Upper lobe of left lung (tissue), 6 donors: ENCODE measurements at places on chromosomes 7 and 10. TPM values are rescaled to one million over a fixed set of nuclear protein-coding genes. Genes with fewer than 3 reads are reported as not detected.
A peak's percentile ranks its signal among the peaks of the same experiment; 100 is the strongest.

DNA sequence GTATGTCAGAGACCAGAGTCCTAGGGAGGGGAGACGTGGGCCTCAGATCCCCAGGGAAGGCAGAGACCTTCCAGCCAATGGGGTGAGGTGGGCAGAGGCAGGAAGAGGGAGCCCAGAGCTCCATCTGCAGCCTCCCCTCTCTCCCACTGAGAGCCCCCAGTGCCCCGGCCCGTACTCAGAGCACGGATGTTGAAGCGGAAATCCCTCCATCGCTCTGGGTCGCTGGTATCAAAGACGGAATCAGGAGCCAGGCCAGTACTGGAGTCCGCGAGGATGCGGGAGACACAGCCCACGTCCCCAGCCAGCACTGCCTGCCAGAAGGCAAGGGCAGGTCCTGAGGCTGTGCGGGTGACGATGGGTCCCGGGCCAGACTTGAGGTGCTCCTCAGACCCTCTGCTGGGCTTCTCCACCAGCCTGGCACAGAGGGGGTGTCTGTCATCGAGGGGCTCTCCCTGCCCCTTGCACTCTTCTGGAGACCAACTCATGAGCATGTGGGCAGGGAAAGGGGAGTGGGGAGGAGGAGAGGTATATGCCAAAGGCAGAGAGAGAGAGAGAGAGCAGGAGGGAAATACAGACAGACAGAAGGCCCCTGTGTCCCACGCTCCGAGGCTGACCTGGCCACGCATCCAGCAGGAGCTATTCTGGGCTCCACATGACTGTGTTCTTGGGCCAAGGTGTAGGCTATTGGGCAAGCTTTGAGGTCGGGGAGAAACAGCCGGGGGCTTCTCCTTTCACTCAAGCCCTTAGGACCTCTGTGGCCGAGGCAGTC is at the start of gene ASB10:
Gene ASB10 (minus strand): TSS at position 611 of the 769 bp plus-strand sequence. CDS start 120 bp downstream, at position 491.
- no peak for DNase-seq

- no peak for DNase-seq
Observed at GRCh38 chr10:73110345-73110849, at the start of gene NUDT13. TSS of gene NUDT13 (plus strand) at chr10:73110455. CDS start at chr10:73114366, 3,911 bp downstream.

DNA sequence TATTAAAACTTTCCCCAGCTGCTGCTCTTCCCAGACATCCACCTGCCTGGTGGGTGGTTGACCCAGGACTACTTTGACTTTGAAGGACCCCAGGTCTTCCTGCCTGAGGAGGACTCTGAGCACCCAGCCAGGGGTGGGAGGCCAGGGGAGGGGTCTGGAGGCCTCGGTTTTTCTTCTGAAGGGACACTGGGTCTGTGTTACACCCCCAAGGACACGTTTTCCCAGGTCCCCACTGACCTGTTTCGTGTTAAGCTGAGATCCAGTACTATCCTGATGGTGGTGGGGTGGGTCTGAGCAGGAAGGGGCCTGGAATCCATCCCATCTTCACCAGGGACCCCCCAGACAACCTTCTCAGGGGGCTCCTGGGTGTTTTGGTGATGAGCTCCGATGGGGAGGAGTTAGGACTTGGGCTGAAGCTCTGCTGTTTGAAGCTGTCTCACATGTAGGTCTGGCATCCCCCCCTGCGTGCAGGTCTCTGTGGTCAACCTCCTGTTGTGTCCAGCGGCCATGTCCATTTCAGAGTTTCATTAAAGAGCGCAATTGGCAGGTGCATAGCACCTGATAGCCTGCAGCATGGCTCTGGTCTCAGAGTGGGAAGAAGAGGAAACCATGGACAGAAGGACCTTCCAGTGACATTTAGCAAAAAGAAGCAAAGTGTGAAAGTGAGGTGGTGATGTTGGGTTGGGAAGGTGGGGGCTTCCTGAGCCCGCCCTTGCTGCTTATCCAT is 3.5 kb downstream of the JAKMIP3 start:
- no peak for DNase-seq

- peak; percentile 60 for DNase-seq
Observed at GRCh38 chr10:22086730-22087401, 83.3 kb upstream of the DNAJC1 start.

MACROH2A2 gene
- total RNA-seq, result 9.0 TPM

IMMP2L gene
- total RNA-seq, result 7.1 TPM
